Panc1 (cell line): ENCODE measurements at places on chromosomes 6 and 20. TPM values are rescaled to one million over a fixed set of nuclear protein-coding genes. Genes with fewer than 3 reads are reported as not detected.

DNA sequence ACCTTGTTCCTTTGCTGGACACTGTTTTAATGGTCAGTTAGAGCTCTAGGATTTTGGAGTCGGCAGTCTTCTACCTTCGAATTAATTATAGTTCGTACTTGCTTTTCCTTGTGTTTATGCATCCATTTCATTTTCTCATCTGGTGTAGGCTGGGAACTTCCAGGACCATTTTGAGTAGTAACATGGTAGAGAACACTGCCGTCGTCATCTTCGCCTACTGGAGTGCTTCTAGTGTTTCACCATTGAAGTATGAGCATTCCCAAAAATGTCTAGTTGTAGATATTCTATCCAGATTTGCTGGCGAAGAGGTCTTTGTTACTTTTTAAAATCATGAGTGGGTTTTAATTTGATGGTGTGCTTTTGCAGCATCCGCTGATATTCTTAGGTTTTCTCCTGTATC lies 36.9 kb downstream of the CDYL start:
- no peaks in the 10 kb centered on the region for H3K36me3 ChIP-seq
- H3K27ac ChIP-seq, result no peak overlapping the region
- no peak overlapping the region for H3K4me3 ChIP-seq
- no peak for DNase-seq

DNA sequence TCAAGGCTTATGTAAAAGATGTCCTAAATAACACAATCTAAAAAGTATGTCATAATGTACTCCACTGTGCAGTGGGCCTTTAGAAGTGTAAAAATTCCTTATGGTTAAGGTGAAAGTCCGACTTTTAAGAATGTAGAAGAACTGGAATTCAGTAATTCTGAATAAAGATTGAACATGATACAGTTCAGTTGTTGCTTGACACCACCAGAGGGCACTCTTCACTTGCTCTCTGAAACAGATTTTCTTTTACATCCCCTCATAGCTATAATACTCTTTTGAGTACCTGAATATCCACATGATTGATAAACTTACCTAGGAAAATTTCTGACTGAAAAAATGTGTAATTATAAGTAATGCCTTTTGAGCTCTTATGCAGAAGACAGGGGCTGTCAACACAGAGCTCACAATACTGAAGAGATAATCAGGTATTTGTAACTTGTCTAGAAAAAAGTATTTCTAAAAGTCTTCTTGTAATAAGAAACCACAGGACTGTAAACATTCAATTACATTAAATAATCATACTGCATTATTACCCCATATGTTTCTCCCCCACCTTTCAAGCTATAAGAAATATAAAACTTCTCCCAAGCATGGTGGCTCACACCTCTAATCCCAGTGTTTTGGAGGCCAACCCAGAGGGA lies 92.1 kb downstream of the POPDC3 start:
- H3K36me3 ChIP-seq, result no peaks in the 10 kb centered on the region
- H3K4me1 ChIP-seq, result 0 out of 2 replicates have a peak, but pooled peaks cover 2% of the 10 kb centered on the region
- H3K27ac ChIP-seq, result no peak overlapping the region
- H3K4me3 ChIP-seq, result no peak overlapping the region
- no peak for DNase-seq

DNA sequence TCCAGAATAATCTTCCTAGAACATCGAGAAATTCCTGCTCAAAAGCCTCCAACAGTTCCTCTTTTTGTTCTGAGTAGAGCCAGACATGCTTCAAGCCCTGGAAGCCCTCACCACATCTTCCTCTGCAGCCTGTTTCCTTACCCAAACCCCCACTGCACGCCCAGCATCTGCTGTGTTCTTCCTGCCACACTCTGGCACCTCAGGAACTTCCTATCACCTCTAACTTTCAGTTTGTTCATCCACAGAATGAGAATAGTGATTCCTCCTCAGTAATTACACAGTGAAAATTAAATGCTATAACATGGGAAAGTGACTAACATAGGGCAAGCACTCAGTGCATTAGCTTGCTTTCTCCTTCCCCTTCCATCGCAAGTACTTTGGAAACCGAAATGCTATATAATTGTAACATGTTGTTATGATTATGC lies 26.3 kb downstream of the C6orf89 start:
- H3K4me1 ChIP-seq, result peaks cover 37% of the 10 kb centered on the region
- H3K27me3 ChIP-seq, result no peaks in the 10 kb centered on the region
- DNase-seq, result no peak
- H3K27ac ChIP-seq, result peak overlapping the region; percentile 49

DNA sequence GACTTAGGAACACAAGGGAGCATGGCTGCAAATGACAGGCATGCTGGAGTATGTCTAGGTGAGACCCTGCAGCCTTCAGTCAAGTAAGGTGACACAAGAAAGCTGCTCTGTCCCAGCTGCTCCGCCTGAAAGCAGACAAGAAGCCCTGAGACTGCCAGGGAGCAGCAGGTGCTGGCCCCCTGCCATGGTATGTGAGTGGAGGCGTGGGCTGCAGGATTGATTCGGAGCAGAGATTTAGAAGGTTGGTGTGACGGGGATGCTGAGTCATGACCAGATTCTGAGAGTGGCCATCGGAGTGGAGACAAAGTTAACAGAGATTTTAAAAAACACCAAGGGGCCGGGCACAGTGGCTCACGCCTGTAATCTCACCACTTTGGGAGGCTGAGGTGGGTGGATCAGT lies 17.8 kb downstream of the LRP11 start:
- H3K36me3 ChIP-seq, result peaks cover 5% of the 10 kb centered on the region
- H3K27ac ChIP-seq, result peak overlapping the region; percentile 75
- no peaks in the 10 kb centered on the region for H3K27me3 ChIP-seq
- no peak for DNase-seq
- peaks cover 54% of the 10 kb centered on the region for H3K4me1 ChIP-seq
- H3K4me3 ChIP-seq, result no peak overlapping the region

GRCh38 chr6:146408583-146408982 lies 135.1 kb upstream of the RAB32 start:
- no peak overlapping the region for H3K27ac ChIP-seq
- H3K27me3 ChIP-seq, result no peaks in the 10 kb centered on the region
- DNase-seq, result no peak
- H3K4me3 ChIP-seq, result no peak overlapping the region

- DNase-seq, result no peak
- H3K4me3 ChIP-seq, result no peak overlapping the region
- H3K4me1 ChIP-seq, result peaks cover 10% of the 10 kb centered on the region
- no peak overlapping the region; the same call in 1 of the 2 replicates for H3K27ac ChIP-seq
- no peaks in the 10 kb centered on the region for H3K36me3 ChIP-seq
- no peaks in the 10 kb centered on the region for H3K27me3 ChIP-seq
These were observed 14.9 kb downstream of the ZBTB2 start for GRCh38 chr6:151376440-151376839.

DNA sequence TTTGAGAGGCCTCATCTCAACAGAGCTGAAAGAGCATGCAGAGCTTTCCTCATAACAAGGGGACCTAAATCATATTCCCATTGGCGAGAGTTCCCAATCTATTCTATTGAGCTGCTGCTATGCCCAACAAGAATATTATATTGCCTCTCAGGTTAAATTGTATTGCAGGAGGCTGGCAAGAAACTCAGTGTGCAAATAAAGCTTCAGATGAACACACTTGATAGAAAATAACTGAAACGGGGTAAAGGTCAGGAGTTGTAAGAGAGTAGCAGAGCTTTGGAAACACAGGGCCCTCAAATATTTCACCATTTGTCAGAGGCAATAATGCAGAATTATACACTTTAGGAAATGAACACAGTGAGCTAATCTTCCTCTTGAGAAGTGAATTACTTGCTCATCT lies 364.3 kb upstream of the SPTLC3 start:
- no peak overlapping the region for H3K4me3 ChIP-seq
- no peak overlapping the region for H3K27ac ChIP-seq
- H3K4me1 ChIP-seq, result no peaks in the 10 kb centered on the region
- DNase-seq, result no peak
- H3K27me3 ChIP-seq, result no peaks in the 10 kb centered on the region

- peak overlapping the region; percentile 80 for H3K27ac ChIP-seq
- peaks cover 84% of the 10 kb centered on the region for H3K4me1 ChIP-seq
- no peak overlapping the region for H3K4me3 ChIP-seq
- no peaks in the 10 kb centered on the region for H3K27me3 ChIP-seq
- no peak for DNase-seq
These were observed 20.1 kb downstream of the SLCO4A1 start for GRCh38 chr20:62662422-62662821.

- peaks cover 3% of the 10 kb centered on the region; the same call in 1 of the 2 replicates for H3K27me3 ChIP-seq
- H3K4me1 ChIP-seq, result no peaks in the 10 kb centered on the region
- no peak overlapping the region for H3K27ac ChIP-seq
- no peak overlapping the region for H3K4me3 ChIP-seq
- no peaks in the 10 kb centered on the region for H3K36me3 ChIP-seq
- DNase-seq, result no peak
These were observed 61.3 kb downstream of the PRDM1 start for GRCh38 chr6:106147476-106147875.

GRCh38 chr6:37182736-37183590 lies 13.0 kb downstream of the PIM1 start:
- DNase-seq, result no peak
- no peaks in the 10 kb centered on the region for H3K36me3 ChIP-seq
- no peaks in the 10 kb centered on the region for H3K27me3 ChIP-seq
- no peak overlapping the region for H3K27ac ChIP-seq

DNA sequence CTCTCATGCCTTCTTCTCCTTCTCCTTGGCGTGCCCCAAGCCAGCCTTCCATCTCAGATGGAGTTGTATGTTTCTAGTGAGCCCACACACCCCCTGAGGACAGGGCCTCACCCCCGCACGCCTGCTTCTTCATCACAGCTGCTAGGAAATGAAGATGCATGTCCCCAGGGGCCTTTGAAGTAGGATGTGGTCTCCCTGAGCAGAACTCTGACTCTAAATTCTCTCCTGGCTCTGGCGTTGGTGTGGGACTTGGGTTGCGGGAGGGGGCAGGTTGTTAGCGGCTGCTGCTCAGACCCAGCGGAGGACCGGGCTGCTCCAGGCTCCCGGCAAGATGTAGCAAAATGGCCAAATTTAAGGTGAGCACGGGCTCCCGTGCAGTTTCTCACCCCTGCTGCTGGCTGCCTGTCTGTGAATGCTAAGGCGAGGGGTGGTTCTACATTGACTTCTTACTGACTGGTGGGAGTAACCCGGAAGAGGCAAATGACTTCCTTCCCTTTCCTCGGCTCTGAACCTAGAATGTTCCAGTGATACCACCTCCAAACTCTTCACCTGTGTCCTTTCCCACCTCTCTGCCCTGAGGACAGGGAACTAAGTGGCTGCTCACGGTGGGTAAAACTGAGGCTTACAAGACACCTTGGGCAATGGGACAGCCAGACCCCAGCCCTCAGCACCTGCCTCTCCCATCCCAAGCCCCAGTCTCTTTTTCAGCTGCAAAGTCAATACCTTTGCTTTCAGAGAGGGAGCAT lies 8.8 kb downstream of the SYNJ2 start:
- no peaks in the 10 kb centered on the region for H3K27me3 ChIP-seq
- peak overlapping the region; percentile 97 for H3K27ac ChIP-seq
- H3K4me1 ChIP-seq, result peaks cover 79% of the 10 kb centered on the region
- DNase-seq, result no peak
- peaks cover 2% of the 10 kb centered on the region; the same call in 1 of the 2 replicates for H3K36me3 ChIP-seq

DNA sequence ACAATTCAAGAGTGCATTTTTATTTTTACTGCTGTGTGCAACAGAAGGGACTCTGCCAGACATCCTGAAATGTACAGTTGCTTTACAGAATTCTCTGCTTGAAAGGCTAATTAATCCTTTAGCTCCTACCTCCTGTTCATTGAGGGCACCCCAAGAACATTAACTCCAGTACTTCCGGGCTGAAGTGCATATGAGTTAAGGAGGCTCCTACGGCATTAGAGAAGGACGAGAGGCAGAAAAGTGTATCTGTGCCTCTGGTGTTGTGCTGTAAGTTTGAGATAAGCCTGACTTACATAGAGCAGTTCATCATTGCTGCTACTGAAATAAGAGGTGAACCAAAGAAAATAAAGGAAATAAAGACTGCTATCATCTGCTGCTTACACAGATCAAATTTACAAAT lies 609.3 kb upstream of the ADGRB3 start:
- H3K27ac ChIP-seq, result no peak overlapping the region
- H3K4me1 ChIP-seq, result no peaks in the 10 kb centered on the region
- no peaks in the 10 kb centered on the region for H3K27me3 ChIP-seq
- no peak overlapping the region for H3K4me3 ChIP-seq

DNA sequence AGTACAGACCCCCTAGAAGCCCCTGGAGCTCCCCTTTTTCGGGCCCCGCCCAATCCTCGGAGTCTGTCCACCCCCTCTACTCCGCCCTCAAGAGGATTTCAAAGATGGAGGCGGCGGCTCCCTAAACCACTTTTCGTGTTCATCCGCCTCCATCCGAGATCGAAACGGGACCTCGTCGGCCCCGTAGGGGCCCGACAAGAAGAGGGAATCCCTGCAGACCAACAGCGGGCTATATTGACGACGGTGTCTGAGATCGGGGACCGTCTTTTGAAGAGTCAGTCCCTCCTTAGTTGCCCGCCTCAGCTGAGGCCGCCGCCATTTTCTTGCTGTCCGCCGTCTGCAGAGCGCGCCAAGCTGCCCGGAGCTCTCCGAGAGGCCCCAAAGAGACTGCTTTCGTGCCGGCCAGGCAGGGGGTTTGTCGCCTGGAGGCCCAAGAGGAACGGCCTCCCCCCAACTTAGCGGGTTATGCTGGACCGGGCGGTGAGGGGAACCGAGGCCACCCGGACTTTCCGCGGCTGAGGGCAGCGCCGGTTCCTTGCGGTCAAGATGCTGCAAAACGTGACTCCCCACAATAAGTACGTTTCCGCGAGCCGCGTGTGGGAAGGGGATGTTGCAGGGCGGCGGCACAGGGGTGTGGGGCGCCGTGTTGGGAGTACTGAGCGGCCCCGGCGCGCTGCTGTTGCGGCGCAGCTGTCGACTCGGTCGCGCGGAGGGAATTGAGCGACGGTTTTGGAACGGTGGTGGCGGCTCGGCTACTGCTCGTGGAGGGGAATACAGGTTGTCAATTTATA lies 4.2 kb downstream of the BRD2 start:
- peak overlapping the region; percentile 88 for H3K27ac ChIP-seq
- peak overlapping the region; percentile 94 for H3K4me3 ChIP-seq
- no peaks in the 10 kb centered on the region for H3K27me3 ChIP-seq
- no peak for DNase-seq
- H3K4me1 ChIP-seq, result peaks cover 24% of the 10 kb centered on the region

GRCh38 chr20:57749869-57750268 lies 40.1 kb upstream of the PMEPA1 start:
- no peak for DNase-seq
- H3K36me3 ChIP-seq, result no peaks in the 10 kb centered on the region
- no peak overlapping the region for H3K27ac ChIP-seq

DNA sequence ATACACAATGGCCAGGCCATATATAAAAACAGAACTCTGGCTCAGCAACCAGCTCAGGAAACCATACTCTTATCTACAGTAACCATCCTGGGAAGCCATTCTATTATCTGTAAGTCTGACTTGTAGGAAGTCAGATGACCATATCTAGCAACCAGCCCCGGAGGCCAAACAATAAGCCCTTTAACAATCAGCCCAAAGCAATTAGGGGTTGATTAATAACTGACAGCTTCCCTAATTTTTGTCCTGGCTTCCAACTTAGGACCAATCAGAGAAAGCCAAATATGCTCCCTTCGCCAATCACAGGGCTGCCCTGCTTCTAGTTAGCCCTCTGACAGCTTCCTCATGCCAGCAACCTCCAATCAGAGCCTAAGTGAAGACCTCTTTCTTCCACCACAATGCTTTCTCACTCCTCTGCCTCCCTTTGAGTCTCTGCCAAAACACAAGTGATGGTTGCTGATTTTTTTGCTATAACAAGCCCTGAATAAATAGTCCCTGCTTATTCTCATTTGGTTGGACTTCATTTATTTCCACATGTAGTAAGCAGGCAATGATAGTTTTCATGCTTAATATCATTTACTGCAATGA lies 37.8 kb upstream of the STXBP5 start:
- no peak overlapping the region; the same call in 1 of the 2 replicates for H3K27ac ChIP-seq
- no peak overlapping the region for H3K4me3 ChIP-seq
- no peaks in the 10 kb centered on the region for H3K36me3 ChIP-seq
- no peaks in the 10 kb centered on the region for H3K27me3 ChIP-seq
- H3K4me1 ChIP-seq, result no peaks in the 10 kb centered on the region

The TAAR2 gene
- not detected for total RNA-seq

The MAS1 gene
- not detected for total RNA-seq

The CD24 gene
- total RNA-seq, result 57.4 TPM

The HLA-DPB1 gene
- total RNA-seq, result 0.64 TPM

The RFX6 gene
- total RNA-seq, result not detected

The MAK gene
- 0.21 TPM for total RNA-seq
